Activated CD4-positive, alpha-beta T cell treated with anti-CD3 and anti-CD28 coated beads, Interleukin-2, Interleukin-4, amounts not matched to agents 100 ng/mL and 50 ng/mL, durations not matched to agents 16 hours and 8 hours (primary cell): ENCODE measurements at places on chromosomes 12 and 14.

GRCh38 chr14:58639842-58640484 is 2.2 kb downstream of the DACT1 start:
- peak; percentile 31 for DNase-seq

DNA sequence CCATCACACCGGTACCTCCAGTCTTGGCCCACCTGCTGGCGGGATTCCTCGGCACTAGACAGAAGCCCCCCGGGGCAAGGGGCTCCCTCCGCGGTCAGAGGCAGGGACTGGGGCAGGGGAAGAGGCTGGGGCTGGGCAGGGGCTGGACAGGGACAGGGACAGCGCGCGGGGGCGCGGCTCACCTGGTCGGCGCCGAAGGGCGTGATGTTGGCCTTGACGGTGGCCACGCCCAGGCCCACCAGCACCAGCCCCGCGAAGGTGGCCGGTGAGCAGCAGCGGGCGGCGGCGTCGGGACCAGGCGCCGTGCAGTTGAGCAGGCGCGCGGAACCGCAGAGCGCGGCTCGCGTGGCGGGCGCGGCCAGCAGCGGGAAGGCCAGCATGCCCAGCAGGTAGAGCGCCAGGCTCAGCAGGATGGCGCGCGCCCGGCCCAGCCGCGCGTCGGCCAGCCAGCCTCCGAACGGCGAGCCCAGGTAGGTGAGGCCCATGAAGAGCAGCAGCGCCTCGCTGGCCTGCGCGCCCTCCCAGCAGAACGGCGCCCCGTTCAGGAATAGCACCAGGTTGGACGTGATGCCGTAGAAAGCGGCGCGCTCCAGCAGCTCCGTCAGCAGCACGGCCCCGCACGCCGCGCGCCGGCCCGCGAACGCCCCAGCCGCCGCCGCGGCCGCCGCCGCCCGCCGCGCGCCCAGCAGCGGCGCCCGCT is 392 bp downstream of the SLC15A4 start:
- no peak for DNase-seq

DNA sequence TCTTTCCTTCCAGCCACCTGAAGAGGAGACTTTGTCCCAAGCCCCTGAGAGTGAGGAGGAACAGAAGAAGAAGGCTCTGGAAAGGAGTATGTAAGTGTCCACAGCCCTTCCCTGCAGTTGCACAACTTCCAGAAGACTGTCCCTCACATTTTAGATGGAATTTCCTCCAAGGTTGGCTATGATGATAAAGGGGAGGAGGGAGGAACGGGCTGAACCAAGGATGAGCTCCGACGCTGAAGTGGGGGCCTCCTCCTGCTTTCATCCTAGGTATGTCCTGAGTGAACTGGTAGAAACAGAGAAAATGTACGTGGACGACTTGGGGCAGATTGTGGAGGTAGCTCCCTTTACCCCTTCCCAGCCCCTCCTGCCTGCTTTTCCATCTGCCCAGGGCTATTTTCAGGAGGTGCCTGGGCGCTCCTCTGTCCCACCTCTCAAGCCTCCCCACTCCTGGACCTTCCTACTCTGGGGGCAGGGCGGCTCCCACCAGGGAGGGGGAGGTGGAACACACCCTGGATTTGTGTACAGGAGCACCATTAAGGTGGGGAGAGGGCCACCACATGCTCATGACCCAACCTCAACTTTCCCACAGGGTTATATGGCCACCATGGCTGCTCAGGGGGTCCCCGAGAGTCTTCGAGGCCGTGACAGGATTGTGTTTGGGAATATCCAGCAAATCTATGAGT is 2.3 kb downstream of the ARHGEF25 start:
- no peak for DNase-seq

GRCh38 chr14:100832311-100832960 is 6.5 kb downstream of the MEG3 start:
- no peak for DNase-seq

GRCh38 chr14:44530475-44530874 is 23.4 kb upstream of the FSCB start:
- DNase-seq = no peak

DNA sequence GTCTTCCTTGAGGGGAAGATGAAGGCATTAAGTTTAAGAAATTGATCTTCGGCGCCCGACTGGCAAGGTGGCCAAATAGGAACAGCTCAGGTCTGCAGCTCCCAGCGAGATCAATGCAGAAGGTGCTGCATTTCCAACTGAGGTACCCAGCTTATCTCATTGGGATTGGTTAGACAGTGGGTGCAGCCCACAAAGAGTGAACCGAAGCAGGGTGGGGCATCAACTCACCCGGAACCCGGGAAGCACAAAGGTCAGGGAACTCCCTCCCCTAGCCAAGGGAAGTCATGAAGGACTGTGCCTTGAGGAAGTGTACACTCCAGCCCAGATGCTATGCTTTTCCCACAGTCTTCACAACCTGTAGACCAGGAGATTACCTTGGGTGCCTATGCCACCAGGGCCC is 45.2 kb upstream of the AVPR1A start:
- no peak for DNase-seq

GRCh38 chr14:84493779-84494178 is 1036.2 kb upstream of the FLRT2 start:
- DNase-seq = no peak

DNA sequence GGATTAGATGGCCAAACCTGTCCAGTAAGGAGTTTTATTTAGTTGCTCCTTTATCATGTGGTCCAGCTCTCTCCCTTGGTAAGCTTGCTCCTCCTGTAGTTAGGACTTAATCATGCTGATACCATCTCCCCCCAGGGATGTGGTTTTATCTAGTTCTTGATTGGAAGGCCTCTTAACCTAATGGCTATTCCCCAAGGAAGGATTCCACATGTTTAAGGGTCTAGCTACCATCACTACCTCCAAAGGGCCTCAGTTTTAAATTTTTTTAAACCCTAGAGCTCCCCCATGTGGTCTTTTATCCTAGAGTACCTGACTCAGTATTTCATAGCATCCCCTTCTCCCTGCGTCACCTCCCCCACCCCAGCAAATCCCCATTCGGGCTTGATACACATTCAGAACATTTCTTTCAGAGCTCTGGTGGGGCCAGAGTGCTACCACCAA is 22.5 kb downstream of the MAP3K12 start:
- DNase-seq = no peak

GRCh38 chr12:92049403-92049802 is 96.2 kb downstream of the BTG1 start:
- DNase-seq = no peak

DNA sequence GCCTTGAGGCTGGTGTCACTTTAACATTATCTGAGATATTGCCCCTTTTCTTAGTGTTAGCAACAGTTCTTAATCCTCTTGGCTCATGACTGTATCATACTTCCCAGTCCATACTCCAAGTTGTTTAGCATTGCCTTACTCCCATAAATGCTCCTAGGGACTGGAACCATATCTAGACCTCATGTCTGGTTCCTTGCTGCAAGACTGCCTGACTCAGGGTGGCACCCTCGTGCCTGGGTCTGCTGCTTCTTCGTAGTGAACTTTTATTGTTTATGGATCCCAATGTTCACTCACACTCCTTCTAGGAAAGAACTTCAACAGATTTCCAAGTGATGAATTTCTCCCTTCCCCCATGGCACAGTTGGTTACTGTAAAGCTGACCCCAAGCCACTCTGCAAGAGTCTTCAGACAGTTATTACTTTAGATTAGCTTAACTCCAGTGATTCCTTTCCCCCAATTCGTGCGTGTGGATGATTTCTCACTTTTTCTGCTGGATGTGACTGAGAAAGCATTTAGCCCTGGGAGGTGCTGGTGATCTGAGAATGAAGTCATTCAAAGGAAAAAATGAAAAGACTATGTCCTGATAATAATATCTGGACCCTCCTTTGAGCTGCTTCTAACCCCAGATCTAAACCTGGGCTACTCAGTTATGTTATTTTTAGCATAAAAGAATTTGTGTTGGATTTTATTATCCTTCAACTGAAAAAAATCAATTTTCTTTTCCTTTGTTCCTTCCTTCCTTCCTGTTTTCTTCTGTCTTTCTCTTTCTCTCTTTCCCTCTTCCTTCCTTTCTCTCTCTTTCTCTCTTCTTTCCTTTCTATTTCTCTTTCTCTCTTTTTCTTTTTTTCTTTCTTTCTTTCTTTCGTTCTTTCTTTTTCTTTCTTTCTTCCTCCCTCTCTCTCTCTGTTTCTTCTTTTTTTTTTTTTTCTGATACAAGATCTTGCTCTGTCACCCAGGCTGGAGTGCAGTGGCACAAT is 47.5 kb upstream of the PPP1R12A start:
- no peak for DNase-seq

- no peak for DNase-seq
These were observed 42.5 kb upstream of the PPM1H start for GRCh38 chr12:62977418-62977817.

DNA sequence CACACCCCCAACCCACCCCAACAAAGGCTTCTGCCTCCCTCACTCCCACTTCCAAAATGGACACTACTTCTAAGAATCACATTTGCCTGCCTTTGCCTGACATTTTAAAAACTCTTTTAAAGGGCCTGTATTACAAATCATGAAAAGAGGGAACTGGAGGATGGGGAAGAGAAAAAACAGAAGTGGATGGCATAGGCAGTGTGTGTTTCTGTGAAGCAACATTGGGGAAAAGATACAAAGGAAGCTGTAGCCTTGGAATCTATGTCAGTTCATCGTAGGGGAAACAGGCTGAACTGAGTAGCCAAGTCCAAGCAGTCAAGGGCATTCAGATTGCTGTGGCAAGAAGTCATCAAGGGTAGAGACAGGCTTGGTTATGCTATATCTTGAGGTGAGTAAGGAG is 273.9 kb downstream of the BTG1 start:
- no peak for DNase-seq

GRCh38 chr12:26239122-26239851 is 43.9 kb downstream of the SSPN start:
- DNase-seq = no peak
